Vagina (tissue), 2 donors: ENCODE measurements at places on chromosomes 3 and 15. TPM values are rescaled to one million over a fixed set of nuclear protein-coding genes. Genes with fewer than 3 reads are reported as not detected.

DNA sequence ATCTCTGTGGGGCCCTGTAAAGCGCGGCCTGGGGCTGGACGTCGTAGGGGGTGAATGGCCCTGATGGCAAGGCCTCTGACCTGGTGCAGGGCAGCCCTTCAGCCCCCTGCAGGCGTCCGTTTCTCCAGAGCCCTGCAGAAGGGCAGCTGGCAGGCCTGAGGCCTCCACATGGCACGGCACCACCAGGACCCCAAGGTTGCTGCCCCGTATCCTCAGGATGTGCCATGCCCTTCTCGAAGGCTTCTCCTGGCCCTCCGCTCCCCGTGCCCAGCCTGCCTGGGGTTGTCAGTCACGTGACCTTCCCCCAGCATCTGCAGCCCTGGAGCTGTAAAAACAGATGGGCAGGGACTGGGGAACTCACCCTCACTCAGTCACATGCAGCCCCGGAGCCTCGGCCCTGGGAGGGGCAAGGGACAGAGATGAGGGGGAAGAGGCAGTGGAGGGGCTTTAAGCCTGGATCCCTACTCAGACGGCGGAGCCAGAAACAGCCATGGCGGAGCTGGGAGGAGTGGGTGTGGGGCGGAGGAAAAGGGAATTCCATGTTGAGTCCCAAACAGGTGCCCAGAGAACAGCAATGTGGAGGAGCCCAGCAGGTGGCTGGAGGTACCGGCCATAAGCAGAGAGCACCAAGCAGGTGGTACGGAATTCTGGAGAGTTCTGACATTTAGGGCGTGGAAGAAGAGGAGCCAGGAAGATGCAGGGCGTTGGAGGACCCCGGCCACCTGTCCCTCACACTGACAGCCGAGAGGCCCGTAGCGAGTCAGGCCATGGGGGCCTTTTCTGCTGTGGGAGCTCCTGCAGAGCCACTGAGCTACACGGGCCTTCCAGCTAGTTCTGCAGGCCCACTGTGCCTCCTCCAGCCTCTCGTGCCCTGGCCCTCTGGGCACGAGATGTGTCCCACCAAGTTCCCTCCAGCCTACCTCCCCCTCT lies 193.1 kb downstream of the XXYLT1 start:
- no peak for DNase-seq

- DNase-seq: no peak
These were observed 87.1 kb downstream of the PTPRG start for GRCh38 chr3:61648481-61648880.

DNA sequence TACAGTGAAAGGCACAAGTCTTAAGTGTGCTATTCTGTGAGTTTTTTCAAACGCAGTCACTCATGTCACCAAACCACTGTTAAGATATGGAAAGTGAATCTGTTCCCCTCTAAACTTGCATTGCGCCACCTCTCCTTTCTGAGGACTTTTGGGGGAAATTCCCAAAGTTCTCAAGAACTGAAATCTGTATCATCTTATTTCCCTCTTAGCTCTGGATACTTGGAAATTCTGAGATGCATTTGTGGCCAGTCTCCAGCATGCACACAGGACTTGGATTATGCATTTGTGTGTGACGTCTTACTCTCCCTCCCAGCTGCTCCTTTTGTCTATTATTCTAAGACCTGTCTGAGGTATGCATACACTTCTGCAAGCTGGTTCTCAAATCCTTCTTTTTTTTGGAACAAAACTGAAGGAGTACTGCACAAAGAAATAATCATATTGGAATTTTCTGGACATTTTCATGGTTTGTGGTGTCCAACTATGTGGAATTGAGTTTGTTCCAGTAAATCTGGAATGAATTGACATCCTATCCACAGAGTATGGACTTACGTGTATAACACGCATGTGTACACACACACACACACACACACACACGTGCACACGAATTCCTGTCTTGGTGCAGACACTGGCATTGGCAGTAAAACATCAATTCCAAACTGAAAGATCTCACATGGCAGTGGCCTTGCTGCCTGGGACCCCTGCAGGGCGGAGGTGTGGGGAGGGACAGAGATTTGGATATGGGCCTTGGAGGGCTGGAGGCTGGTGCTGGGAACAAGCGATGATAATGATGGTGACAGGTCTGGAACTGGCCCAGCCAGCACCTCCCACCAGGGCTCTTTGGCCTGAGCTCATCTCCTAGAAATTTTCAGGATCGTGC lies 8.2 kb upstream of the LCTL start:
- no peak for DNase-seq

DNA sequence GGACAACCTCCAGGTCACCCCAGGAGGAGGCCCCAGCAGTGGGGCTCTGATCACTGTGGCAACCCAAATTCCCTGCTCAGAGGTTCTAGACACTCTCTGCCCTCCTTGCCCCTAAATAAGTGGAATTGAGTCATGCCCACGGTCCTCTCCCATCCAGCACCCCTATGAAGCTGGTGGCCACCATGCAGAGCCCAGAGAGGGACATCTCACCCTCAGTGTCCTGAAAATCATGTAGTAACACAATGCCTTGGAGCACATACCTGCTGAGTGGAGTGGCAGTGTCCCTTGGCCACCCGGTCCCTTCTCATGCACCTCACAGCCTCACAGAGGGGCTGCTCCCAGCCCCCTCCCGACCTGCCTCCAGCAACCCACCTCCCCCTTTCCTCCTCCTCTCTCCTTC lies 114.3 kb upstream of the MEF2A start:
- no peak for DNase-seq

GRCh38 chr15:47570044-47570443 lies 147.3 kb upstream of the SEMA6D start:
- no peak for DNase-seq

GRCh38 chr3:52507359-52507758 lies 12.2 kb downstream of the STAB1 start:
- DNase-seq: no peak

GRCh38 chr3:13627681-13628080 lies 78.8 kb downstream of the FBLN2 start:
- DNase-seq: no peak

- DNase-seq: no peak
These were observed 369.2 kb downstream of the NSUN3 start for GRCh38 chr3:94431876-94432570.

GRCh38 chr3:101633186-101633585 lies 43.7 kb downstream of the ZBTB11 start:
- DNase-seq: no peak

MKRN3 gene
- total RNA-seq: not detected

PRTG gene
- 5.2 TPM for total RNA-seq

TUSC7 gene
- not detected for total RNA-seq
